ENCODE measurements at places on chromosomes 12 and 14.
A peak's percentile ranks its signal among the peaks of the same experiment; 100 is the strongest.

DNA sequence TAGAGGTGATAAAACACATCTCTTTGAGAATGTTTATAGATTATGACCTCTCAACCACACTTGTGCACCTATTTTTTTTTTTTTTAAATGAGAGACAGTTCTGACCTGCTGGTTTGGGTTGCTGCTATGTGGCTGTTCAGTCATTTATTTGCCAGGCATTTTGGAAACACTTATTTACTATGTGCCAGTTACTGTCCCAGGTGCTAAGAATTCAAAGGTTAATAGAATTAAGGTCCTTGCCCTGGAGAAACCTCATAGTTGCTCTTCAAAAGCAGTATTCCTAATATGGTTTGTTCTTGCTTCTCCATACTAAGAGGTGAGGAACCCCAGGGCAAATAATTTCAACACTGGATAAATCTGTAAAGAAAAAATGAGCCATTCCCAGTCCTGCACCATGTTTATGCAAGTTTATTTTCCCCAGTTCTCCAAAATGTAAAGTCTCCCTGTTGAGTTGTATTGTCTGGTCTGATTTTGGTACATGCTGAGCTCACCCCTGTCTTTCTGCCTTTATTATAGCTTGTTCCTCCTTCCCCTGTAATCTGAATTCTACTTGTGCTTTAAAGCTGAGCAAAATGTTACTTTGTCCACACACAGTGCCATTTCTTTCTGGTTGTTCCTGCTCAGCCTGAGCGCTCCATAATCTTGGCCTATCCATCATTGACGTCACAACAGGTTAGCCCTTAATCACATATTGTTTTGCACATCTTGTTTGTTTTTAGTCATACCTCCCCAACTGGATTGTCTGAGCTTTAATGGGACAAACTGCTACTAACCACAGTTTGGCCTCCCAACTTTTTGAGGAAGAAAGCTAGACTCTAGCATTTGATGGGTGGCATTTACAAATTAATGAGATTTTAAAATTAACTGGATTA, 56.7 kb downstream of the SRGAP1 start:
- DNase-seq: no peak

DNA sequence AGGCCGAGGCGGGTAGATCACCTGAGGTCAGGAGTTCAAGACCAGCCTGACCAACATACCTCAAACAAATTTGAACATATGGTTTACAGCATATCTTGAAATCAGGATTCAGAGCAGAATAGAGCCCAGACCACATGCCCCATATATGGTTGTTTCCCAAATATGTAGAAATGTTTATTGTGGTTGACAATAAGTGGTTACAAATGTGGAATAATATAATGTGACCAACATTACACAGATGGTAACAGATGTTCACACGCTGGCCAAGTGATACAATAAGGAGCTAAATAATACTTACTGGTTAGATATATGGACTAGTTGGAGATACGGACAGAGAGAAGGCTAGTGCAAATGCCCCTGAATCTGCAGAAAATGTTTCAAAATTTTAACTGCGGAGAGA, 85.3 kb downstream of the MAPKAPK5 start:
- DNase-seq: no peak

- no peak for DNase-seq
These were observed at the start of gene HCAR1 for GRCh38 chr12:122730215-122731014. Gene HCAR1, minus strand, starts transcription at chr12:122730844. Its CDS starts 505 bp downstream, at chr12:122730339.

DNA sequence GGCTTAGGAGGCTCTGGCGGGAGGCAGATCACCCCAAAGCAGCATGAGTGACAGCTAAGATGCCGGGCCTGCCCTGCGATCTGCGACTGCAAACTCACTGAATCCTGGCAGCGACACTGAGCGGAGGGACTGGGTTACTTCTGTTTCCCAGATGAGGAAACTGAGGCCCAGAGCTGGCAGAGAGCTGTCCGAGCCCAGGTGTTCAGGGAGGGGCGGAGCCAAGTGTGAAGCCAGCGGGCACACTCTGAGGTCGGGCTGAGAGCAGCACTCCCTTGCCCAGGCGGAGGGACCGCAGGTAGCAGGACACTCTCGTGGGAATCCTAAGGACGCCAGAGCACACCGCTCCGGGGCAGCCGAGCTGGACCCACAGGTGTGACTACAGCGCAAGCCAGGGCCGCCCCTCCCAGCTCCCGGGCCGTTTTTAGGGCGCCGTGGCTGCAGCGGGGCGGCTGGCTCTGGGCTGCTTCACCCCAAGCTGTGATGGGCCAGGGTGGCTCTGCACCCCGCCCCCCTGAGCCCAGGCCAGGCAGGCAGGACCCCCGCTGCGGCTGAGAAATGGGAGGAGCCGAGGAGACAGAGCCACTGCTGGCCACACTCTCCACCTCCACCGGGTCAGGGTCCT, 27.4 kb downstream of the MMP17 start:
- no peak for DNase-seq

GRCh38 chr12:27237790-27238771, 6.0 kb upstream of the STK38L start:
- DNase-seq: no peak

- DNase-seq: no peak
These were observed 8.3 kb downstream of the CEP128 start for GRCh38 chr14:80933282-80933681.

DNA sequence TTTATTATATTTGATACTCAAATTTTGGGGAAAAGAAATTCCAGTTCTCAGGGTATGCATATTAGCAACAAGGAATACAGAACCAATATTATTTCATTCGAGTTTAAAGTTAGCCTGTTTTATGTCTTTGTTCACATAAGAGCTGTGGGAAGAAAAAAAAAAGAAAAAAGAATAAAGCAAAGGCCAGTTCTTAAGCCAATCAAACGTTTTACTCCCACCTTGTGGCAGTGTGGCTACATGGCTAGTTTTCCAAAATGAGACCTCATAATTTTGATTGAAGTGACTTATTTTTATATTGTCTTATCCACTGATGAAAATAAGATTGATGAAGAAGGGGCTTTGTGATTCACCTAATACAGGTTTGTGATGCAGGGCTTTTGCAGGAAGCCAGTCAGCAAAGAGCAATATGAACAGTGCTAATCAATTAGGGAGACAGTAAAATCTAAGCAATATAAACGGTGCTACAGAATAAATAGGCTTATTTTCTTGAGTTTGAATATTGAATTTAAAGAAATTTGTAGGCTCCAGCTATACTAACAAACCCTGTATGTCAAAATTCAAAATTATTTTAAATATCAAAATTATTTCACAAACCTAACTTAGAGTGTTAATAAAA, 624.1 kb upstream of the FOXG1 start:
- no peak for DNase-seq

DNA sequence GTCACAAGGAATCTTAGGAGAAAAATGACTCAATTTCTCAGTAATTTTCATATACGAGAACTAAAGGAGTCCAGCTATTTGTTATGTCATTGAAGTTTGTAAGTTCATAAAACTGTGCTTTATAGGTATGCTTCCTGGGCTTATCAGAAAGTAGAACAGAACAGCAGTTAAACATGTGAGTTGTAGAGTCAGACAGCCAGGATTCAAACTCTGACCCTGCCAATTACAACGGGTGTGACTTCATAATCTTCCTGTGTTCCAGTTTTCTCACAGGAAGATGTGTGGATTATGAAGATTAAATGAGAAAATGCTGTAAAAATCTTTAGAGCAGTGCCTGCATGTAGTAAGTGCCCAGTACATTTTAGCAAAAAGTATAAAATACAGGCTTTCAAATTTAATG, 8.9 kb downstream of the TRIM9 start:
- DNase-seq: no peak

DNA sequence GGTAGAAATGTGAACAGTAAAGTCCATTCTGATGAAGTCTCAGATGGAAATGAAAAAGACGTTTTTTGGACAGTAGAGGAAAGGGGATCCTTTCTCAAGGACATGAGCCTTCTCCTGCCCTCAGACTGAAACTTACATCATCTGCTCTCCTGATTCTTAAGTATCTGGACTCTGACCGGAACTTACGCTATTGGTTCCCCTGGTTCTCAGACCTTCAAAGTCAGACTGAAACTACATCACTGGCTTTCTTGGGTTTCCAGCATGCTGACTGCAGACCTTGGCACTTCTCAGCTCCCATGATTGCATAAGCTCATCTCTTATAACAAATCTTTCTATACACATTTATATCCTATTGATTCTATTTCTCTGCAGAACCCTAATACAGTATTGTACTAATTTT, 291.0 kb downstream of the SNAPC1 start:
- no peak for DNase-seq

GRCh38 chr12:106205208-106206069, 42.4 kb downstream of the CKAP4 start:
- DNase-seq: no peak

GRCh38 chr12:76927170-76927784, 48.5 kb upstream of the CSRP2 start:
- peak; percentile 9 for DNase-seq
